ENCODE measurements at places on chromosomes 7 and 10. TPM values are rescaled to one million over a fixed set of nuclear protein-coding genes. Genes with fewer than 3 reads are reported as not detected.

Gene PKD1L1
- total RNA-seq = 0.05 TPM

- no peaks in the 10 kb centered on the region for H3K27me3 ChIP-seq
- H3K4me1 ChIP-seq = no peaks in the 10 kb centered on the region
- H3K27ac ChIP-seq = no peak overlapping the region
- no peaks in the 10 kb centered on the region for H3K36me3 ChIP-seq
- H3K4me3 ChIP-seq = no peak overlapping the region
Measured at GRCh38 chr7:115976651-115977050, 53.9 kb downstream of the TFEC start.

DNA sequence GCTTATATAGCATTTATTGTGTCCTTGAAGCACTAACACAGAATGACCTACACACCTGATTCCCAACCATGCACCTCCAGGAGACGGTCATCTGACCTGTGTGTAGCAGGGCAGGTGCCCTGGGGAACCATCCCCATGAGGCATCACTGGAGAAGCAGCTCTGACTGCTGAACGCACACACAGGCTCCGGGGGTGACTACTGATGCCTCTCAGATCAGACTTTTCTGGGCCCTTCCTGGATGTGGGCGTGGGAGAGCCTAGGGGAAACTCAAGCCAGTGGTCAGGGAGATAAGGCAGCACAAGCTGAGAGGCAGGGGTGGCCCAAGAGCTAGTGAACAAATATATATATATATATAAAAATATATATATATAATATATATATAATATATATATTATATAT, 37.6 kb downstream of the CPXM2 start:
- H3K4me1 ChIP-seq = peaks cover 1% of the 10 kb centered on the region
- H3K27me3 ChIP-seq = no peaks in the 10 kb centered on the region
- DNase-seq = no peak
- no peaks in the 10 kb centered on the region for H3K36me3 ChIP-seq

GRCh38 chr7:140646931-140647647, 6.5 kb upstream of the DENND2A start:
- peak; percentile 32 for DNase-seq
- H3K27ac ChIP-seq = no peak overlapping the region
- H3K4me3 ChIP-seq = no peak overlapping the region
- no peaks in the 10 kb centered on the region for H3K36me3 ChIP-seq
- H3K4me1 ChIP-seq = peaks cover 5% of the 10 kb centered on the region

- no peak overlapping the region for H3K27ac ChIP-seq
- DNase-seq = no peak
- peaks cover 9% of the 10 kb centered on the region for H3K27me3 ChIP-seq
- no peaks in the 10 kb centered on the region for H3K36me3 ChIP-seq
- no peak overlapping the region for H3K4me3 ChIP-seq
- no peaks in the 10 kb centered on the region for H3K4me1 ChIP-seq
Measured at GRCh38 chr10:125080984-125081383, 79.4 kb downstream of the CTBP2 start.

DNA sequence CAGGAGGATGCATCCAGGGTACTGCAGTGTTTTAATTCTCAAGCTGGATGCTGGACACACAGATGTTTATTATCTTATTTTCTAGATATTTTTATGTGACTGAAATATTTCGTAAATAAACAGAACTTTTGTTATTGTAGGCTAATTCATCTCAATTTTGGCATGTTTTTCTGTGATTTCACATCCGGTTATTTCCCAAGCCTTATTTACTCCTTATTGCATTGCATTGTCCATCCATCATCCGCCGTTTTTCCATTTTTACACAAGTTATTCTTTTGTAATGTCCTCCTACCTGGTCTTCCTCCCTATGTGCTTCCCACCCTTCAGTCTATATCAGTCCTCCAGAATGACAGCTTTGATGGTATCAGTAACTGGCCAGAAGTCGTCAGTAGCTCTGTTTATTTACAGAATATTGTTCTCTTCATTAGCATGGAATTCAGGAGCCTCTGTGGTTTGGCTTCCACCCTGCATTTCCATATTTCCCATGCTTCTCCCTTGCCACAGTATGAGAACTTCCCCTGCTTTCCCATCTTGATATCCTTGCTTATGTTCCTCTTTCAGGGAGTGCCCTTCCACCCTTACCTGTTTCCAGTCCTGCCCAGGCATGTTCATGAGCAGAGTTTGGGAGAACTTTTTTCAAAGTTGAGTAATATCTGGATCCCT, 16.1 kb downstream of the GNAI1 start:
- no peak overlapping the region for H3K4me3 ChIP-seq
- peaks cover 1% of the 10 kb centered on the region for H3K4me1 ChIP-seq

Gene CFAP43
- 0.18 TPM for total RNA-seq

DNA sequence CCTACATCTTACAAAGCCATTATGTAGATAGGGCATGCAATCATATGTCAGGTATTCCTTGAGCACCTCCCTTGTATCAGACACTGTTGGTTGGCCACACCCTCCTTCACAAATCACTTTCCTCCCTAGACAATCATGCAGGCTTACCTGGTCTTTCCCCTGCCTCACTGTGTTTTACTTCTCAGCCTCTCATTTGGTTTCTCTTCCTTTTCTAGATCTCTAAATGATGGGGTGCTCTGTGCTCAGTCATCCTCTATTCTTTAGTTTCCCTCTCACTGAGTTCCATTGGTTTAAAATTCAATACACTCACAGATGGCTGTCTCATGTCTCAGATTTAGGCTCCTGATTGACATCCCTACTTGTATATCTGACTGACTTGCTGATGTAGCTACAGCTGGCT, 31.4 kb downstream of the ANK3 start:
- H3K27ac ChIP-seq = no peak overlapping the region
- H3K36me3 ChIP-seq = no peaks in the 10 kb centered on the region
- DNase-seq = no peak
- no peaks in the 10 kb centered on the region for H3K27me3 ChIP-seq
- H3K4me3 ChIP-seq = no peak overlapping the region
